ENCODE measurements at places on chromosomes 12 and 14. TPM values are rescaled to one million over a fixed set of nuclear protein-coding genes. Genes with fewer than 3 reads are reported as not detected.

DNA sequence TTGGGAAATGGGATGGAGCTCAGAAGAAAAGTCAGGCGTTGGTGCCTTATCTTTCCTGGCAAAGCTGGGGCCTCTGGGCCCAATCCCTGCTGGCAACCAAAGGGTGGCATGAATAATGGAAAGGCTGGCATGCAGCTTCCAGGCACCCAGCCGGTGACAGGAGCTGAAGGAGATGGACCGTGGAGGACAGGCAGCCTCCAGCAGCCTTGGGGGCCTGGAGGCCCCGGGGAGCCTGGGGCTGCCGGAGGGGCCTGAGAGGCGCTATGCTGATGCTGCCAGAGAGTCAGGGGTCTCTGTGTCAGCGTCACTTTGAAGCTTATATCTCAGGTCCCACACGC lies 38.2 kb upstream of the EML1 start:
- no peak for DNase-seq

- no peak for DNase-seq
These were observed 5.6 kb upstream of the HEBP1 start for GRCh38 chr12:13005649-13006048.

GRCh38 chr14:94936401-94936892 lies 166.5 kb upstream of the GSC start:
- DNase-seq, result peak; percentile 80

GRCh38 chr14:71799841-71800240 lies 132.4 kb upstream of the RGS6 start:
- DNase-seq, result peak; percentile 6

GRCh38 chr14:31479027-31479426 lies 8.8 kb downstream of the GPR33 start:
- DNase-seq, result no peak

DNA sequence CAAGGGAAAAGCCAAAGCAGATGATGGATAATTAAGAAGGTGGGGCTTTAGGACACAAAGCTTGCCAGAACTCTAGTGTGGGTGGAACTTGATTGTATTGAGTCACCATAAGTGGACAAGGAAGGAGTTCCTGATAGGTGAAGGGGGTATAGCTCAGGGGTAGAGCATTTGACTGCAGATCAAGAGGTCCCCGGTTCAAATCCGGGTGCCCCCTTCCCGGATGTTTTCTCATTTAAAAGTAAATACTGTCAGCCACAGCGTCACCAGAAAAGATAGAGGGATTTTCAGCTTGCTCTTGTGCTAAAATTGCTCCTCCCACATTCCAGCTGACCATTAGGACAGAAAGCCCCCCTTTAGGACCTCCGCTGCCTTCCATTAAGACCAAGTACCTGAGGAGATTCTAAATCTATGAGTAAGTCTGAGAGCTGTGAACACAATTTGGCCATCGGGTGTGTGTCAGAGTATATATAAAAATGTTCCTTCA lies 36.6 kb downstream of the DCAF4 start:
- no peak for DNase-seq

DNA sequence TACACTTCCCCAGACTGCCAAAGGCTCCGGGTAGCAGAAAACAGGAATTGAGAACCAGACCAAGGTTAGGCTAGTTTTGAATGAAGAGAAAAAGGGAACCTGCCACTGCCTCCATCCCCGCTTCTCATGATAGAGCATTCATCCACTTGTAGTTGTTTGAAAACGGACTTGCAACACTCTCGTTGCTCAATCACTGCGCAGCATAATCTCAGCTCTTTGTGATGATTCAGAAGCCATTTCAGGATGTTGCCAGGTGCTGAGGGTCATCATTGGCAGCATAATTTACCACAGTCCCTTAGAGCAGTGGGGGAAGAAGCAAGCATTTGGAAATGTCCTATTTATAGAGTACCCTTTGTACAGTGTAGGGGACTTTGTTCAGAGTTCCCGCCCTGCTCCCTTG lies 25.6 kb downstream of the KCNK13 start:
- peak; percentile 43 for DNase-seq

- no peak for DNase-seq
These were observed 13.8 kb downstream of the CCDC92 start for GRCh38 chr12:123958876-123959275.

DNA sequence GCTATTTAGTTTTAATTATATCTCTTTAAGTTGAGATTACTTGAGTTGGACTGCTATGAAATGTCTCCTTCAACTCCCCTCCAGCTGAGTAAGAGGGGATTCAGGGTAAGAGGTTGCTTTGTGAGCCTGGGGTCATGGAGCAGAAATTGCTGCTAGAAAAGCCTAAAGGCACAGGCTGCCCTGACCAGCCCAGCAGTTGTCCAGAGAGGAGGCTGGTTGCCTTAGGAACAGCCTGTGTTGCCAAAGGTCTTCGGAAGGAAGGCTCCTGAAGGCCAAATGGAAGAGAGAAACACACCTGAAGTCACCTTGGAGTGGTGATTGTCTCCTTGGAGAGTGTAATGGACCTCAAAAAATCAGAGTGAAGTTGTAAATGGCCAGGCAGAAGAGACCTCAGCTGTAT lies 235.5 kb upstream of the PDE3A start:
- DNase-seq, result no peak

- DNase-seq, result no peak
These were observed 57.0 kb downstream of the NT5DC3 start for GRCh38 chr12:103783744-103784664.

GRCh38 chr12:78793491-78793890 lies 71.1 kb upstream of the SYT1 start:
- DNase-seq, result no peak

GRCh38 chr14:58677996-58678395 lies 40.2 kb downstream of the DACT1 start:
- DNase-seq, result no peak

DNA sequence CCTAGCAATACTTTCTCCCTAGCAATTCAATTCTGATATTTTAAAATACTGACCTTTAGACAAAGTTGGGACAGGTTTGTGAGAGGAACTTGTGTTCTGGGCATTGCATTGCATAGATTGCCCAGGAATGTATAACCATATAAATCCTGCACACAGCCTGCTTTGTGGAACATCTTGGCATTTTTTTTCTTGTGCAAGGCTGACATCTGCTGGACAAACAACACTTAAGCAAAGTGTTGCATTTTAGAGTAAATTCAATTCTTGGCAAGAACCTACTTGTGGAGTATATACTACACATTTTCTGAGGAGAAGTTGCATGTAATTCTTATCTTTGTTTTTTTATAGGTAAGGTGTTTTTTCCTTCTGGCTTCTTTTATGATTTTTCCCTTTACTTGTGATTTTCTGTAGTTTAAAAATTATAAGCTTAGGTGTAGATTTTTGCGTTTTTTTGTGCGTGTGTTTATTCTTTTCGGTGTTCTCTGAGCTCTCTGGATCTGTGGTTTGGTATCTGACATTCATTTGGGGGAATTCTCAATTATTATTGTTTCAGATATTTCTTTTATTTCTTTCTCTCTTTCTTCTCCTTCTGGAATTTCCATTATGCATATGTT lies 26.4 kb downstream of the TESPA1 start:
- peak; percentile 85 for DNase-seq

- DNase-seq, result no peak
These were observed 112.9 kb downstream of the TSPAN9 start for GRCh38 chr12:3190101-3190500.

- no peak for DNase-seq
These were observed 41.8 kb upstream of the CLMN start for GRCh38 chr14:95361373-95362137.

- DNase-seq, result no peak
These were observed 159.0 kb upstream of the PZP start for GRCh38 chr12:9367201-9367600.

DNA sequence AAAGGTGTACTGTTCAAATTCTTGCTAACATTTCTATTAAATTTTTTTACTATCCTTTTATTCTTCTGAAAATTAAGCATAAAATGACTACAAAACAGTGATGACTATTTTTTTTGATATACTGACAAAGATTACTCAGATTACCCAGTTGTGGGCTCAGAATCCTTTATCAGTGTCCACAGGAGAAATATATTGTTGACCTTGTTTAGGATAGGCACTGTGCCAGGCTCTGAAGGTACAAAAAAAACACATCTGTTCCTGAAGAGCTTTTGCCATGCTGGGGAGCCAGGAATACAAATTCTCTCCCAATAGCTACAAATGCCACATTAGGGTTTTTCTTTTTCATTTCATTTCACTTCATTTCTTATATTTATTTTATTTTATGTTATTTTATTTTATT lies 26.9 kb upstream of the GCH1 start:
- DNase-seq, result no peak

DNA sequence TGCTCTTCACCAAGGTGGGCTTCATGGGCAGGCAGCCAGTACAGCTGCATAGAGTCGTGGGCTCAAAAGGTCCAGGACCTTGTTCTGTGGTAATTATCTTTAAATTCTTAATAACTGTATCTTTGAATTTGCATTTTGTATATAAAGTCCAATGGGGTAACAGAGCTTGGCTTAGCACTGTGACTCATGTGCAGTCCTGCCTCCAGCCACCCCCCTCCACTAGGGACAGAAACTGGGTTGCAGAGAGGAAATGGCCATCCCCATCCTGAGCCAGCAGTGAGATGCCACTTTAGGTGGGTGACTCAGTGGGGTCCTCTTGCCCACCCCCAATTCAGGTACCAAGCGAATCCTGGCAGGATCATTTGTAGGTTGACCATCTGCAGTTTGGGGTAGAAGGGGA lies 48.1 kb downstream of the EPS8 start:
- DNase-seq, result no peak

- DNase-seq, result no peak
These were observed 9.6 kb downstream of the NAB2 start for GRCh38 chr12:57098546-57098945.

- peak; percentile 31 for DNase-seq
These were observed at the start of gene ABHD12B for GRCh38 chr14:50871914-50872732. ABHD12B (plus strand) TSS chr14:50872053; CDS start chr14:50872175, 122 bp downstream.

DNA sequence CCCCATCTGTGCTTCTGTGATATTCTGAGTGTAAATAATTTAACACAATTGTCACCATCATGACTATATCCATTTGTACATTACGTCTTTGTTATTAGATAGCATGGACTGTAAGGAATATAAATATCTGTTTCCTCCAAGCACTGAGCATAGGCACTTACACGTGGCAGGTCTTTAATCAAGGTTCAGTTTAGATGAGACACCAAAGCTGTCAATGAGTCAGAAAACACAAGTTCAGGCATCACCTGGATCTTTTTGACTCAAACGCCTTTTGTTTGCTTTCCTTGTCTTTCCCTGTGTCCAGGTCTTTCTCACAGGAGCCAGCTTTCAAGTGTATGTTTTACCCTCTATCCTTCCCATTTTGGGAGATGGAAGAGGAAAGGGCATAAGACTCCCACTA lies 163.2 kb upstream of the CCDC198 start:
- DNase-seq, result no peak

The RNASE2 gene
- polyA plus RNA-seq, result 1.0 TPM

The ANKS1B gene
- polyA plus RNA-seq, result 3.7 TPM

The FSCB gene
- polyA plus RNA-seq, result not detected

The MYBPC1 gene
- 3,862 TPM for polyA plus RNA-seq

Data from muscle of back (tissue), 13 donors.